ENCODE measurements at places on chromosomes 5 and 9.

GRCh38 chr9:114275246-114276004, 47.5 kb upstream of the ORM1 start:
- DNase-seq, result no peak

DNA sequence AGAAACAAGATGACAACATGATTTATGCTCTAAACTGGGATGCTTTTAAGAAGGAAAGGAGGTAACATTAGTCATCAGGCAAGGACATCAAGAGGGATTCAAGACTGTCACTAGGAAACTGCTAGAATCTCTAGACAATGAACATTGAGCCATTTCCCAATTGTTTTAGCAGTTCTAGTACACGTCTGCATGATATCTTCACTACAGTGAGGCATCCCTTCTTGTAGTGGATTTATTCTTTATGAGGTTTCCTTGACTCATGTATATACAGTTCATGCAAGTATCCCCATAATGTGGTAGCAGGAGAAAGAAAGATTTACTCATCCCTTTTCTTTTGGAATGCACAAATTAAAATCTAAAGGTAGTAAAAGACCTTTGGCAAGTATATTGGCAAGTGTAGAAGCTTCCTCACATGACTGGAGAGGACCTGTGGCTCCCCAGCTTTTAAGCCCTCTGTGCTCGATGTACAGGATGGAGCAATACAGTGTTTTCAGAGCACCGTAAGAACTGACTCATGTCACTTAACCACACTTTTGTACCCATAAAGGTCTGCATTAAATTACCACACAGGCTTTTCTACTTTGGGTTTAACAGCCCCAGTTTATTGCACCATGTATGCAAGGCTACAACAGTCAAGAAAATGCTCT, 335.9 kb downstream of the SEMA5A start:
- DNase-seq, result no peak

- no peak for DNase-seq
These were observed 46.5 kb downstream of the PPP1R2B start for GRCh38 chr5:156896546-156896945.

DNA sequence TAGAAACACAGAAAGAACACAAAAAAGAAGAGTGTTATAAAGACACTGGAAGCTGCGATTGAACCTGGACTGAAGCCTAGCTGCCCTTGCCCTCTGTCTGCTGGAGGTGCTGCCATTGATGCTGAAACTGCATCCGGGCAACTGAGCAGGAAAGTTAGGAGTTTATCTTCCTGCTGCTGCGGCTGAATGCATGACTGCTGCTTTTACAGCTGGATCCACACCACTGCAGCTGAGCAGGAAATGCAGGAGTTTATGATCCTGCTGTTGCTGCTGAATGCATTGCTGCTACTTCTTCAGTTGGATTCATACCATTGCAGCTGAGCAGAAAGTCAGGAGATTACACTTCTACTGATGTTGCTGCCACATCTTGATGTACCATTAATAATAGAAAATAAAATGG, 21.8 kb upstream of the JAKMIP2 start:
- DNase-seq, result no peak

GRCh38 chr5:127950707-127951391, 132.7 kb upstream of the SLC12A2 start:
- DNase-seq, result no peak

GRCh38 chr9:114212826-114213225, 57.5 kb downstream of the COL27A1 start:
- no peak for DNase-seq

DNA sequence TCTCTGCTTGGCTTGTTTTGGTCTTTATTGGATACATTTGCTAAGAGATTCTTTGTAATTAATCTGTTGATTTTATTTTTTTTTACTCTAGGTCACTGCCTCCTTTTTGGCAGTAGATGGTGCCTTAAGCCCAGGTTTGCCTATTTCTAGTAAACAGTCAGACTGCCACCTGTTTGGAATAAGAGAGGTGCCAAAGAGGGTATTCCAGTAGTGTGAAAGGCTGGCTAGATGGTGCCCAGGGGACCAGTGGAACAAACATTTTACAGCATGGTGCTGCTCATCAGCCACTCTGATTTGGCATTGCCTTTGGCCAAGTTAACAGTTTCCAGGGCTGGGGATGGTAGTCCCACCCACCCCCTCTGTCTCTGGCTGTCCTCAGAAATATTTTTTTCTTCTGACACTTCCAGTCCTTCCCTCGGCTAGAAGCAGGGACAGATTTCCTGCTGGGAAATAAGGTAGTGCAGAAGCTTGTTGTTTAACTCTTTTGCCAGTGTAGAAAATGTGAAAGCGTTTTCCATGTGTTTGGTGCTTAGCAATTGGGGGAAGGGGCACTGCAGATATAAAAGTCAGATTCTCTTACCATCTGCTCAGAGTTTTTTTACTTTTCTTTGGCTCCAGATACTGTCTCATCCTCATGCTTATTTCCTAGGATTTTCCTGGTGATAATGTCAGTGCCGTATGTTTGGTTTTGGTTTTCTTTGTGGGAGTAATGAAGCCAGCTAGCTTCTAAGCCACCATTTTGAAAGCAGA, 36.6 kb upstream of the FBXL7 start:
- no peak for DNase-seq

GRCh38 chr9:121138973-121139372, 62.7 kb downstream of the RAB14 start:
- no peak for DNase-seq

GRCh38 chr9:107337676-107338590, 54.9 kb downstream of the RAD23B start:
- no peak for DNase-seq

- no peak for DNase-seq
These were observed 204.2 kb upstream of the HAPLN1 start for GRCh38 chr5:83924891-83925290.

DNA sequence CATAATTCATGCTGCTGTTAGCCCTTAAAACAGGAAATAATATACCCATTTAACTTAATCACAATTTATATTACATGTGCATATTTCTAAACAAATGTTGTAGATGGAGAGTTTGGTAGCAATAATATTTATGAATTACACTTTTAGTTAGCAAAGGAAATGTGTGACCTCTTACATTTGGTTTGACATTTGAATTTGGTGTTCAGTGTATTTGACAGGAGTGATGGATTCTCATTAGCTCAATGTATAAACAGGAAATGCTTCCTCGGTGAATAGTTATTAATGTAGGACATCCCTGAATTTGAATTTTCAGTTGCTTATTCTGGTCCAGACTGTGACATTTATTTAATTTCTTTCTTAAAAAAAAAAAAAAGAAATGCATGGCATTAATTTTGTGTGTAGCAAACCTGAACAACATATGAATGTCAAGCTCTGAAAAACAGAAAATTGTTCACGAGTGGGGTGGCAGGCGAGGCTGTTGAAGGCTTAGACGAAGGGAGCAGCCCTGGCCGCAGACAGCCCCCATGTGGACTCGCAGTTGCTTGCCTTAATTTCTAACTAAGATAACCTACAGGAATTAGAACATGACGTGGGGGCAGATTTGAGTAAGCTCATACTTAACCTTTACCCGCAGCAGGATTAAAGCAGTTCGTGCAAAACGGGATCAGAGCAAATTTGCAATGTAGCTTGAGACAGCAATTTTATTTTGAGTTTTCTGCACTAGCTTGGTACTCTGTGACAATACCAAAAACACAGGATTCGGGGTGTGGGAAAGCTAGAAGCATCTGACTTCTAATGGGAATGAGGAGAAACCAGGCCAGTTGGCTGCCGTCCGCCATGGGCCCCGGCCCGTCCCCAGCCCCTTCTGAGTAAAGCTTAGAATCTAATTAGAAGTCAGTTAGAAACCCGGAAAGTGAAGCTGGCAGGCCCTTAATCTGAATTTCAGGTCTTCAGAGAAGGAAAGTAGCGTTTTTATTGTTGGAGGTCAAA, 134.3 kb downstream of the MACROH2A1 start:
- no peak for DNase-seq

DNA sequence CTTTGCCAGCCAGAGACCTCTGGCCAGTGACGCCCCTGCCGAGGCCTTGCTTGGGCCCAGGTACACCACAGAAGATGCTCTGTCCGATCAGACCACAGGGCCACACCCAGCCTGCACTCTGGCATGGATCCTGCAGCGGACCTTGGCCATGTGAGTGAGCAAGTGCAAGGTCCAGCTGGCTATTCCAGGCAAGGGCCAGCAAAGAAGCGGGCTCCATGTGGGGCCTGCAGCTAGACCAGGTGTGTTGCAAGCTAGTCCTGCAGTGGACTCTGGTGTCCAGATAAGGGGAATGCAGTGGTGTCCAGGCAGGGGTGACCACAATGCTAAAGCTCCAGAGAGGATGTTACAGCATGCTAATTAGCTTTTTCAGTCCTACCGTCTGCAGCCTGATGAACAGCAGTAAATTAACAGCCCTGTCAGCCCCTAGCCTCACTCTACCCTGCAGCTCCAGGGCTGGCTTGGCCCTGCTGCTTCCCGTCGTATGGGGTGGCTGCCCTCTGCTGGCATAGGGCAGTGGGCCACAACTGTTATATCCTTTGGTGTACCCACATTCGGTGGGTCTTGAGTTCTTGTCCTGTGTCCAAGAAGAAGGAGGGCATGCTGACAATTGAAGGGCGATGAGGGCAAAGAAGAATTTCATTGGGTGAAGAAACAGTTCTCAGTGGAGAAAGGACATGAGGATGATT, 284.5 kb upstream of the POU5F2 start:
- no peak for DNase-seq

DNA sequence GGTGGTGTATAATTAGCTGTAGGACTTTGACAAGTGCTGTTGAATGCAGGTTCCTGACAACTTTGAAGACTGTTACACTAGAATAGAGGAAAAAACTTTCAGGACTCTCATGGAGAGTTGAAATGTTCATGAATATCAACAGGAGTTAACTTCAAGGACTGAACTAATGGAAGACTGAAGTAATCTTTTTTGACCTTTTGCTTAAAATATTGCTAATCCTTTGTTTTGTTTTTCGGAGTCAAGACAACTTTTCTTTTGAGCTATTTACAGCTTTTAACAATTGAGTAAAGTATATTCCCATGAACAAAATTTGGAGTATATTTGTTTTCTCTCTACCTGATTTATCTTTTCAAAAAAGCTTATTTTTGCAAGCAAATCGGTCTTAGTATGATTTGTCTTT, 34.1 kb upstream of the MTMR12 start:
- DNase-seq, result no peak

- no peak for DNase-seq
These were observed 78.6 kb upstream of the VCAN start for GRCh38 chr5:83392766-83393503.

GRCh38 chr9:70477146-70477745, 62.8 kb upstream of the KLF9 start:
- DNase-seq, result no peak

All from activated naive CD4-positive, alpha-beta T cell (primary cell).